Pancreas (tissue), 10 donors: ENCODE measurements at places on chromosomes 11 and 22. TPM values are rescaled to one million over a fixed set of nuclear protein-coding genes. Genes with fewer than 3 reads are reported as not detected.

DNA sequence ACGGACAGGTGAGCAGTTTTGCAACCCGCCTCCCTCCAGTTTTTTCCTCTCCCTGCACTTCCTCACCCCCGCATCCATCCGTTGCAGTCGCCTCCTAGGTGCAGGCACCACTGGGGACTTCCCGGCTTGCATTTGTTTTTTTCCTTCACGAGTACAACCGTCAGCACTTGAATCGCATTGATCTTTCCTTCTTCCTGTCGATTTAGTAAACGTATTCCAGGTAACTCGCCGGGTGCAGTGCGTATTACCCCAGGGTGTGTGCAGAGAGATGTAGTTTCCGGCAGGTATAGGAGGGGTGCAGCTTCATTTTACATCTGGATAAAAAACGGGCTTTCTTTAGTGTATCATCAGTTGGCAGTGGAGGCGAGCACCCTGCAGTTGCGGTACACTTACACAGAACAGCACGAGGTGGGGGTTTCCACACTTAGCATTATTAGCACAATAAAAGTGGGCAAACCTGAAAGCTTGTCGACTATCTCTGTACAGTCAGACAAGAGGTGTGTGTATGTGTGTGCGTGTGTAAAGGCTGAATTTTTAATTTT, at the start of gene SORL1-AS1:
SORL1-AS1 (minus strand) TSS at position 359 of the 542 bp plus-strand sequence.
- DNase-seq: no peak

DNA sequence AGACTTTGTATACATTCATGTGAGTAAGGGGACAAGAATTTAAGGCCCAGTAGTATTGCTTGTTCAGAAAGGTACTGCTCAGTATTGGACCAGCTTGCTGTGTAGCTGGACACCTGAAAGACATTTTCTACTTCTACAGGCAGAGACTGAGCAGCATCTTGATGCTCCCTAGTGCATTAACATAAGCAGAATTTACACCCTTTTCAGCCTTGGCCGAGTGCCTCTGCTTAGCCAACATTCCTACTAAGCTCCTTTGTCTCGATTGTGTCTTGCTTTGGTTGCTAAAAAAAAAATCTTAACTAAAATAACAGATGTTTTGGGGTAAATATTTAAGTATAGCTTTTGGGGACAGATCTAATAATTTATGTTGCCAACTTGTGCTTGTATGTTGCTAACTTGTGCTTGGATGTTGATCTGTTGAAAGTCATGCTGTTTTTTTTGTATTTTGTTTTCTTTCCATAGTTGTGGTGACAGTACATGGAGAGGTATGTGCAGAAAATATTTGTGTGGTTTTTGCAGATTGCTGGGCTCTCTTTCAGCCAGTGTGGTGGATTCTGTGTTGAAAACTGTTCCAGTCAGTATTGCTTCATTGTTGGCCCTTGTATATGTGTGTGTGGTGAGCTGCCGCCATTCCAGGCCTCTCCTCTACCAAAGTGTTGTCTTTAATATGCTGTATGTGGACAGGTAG, 3.7 kb downstream of the PTS start:
- DNase-seq: no peak

DNA sequence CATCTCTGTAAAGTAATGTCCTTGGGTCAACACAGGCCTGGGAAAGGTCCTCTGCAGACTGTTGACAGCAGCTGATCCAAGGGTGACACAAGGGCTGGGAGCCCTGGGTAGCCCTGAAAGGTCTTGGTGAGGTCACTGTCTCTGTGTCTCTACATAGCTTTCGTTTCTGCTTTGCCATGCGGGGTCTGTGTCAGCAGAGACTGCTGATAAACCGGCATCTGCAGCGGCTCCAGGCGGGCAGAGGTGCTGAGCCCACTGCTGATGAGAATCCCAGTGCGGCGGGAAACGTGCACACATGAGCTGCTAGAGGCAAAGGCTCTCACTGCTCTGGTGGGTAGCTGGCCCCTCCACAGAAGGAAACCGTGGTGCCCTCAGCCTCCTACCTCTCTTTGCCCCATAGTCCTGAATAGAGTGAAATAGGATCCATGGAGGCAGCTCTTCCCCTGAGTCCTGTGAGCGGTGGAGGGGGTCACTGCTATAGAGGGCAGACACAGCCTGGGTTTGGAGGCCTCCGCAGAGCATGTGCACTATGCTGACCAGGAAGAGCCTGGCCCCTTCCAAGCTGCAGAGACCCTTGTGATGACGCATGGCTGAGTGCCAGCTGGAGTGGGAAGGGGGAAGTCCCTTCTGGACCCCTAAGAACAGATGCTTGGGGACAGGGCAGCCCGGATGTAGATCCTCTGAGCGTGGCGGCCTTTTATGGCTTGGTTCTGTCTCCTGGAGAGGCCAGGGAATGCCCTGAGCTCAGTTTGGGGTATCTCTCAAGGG, 17.8 kb upstream of the ST3GAL4 start:
- no peak for DNase-seq

The LYVE1 gene
- 4.3 TPM for polyA plus RNA-seq

DNA sequence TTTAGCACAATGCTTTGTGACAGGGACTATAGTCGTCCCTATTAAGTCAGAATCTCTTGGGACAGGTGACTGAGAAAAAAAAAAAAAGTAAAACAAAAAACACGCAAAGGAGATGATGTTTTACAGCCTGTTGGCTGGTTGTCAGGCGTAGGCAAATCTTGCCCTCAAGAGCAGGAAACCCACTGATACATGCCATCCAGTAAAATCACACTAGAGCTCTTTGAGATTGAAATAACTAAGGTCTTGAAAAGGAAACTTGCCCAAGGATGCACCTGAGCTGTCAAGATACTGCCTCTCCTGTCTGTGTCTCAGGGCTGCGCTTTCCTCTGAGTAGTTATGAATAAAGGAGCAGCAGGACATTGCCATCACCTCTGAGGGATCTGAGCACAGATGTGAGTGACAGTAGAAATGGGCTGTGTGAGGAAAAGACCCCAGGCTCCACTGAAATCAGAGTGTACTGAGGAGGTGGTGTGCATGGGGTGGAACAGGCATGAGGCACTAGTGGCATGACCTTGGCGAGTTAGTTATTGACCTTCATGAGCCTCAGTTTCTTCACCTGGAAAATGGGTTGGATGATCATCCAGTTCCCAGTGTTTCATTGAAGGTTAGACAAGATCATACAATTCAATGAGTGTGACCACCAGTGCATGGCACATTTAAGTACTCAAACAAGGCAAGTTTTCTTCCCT, 23.3 kb downstream of the MICAL2 start:
- no peak for DNase-seq

DNA sequence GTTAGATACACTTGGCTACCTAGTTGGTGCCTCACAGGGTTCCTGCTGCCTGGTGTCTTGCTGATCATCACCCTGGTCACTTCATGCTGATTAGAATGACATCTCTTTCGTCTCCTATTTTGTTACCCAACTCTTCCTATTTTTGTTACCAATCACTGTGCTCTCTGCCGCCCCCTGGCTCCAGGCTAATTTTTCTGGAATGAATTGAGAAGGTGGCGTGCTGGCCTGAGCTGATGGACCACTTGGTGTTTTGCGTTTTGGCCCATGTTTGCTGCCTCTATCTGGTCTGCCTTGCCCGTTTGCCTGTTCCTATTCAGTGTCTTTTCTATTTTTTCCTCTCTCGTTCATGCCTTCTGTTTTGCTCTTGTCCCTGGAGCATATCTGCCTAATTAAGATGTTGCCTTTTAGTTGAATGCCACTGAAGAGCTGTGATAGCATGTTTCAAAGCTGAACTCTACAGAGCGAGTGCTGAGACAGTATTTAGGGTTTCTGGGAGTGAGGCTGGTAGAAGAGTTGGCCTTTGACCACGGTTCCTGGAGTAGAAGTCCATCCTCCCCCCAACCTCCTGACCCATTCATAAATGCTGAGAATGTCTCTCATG, 5.9 kb upstream of the ATF4 start:
- peak; percentile 66 for DNase-seq

The SCN4B gene
- polyA plus RNA-seq: 0.61 TPM

The FOLR2 gene
- polyA plus RNA-seq: 2.4 TPM

GRCh38 chr11:102047305-102047924, at the start of gene CFAP300:
CFAP300 (plus strand) TSS chr11:102047437; CDS start chr11:102047471, 34 bp downstream.
- peak; percentile 64 for DNase-seq

The C11orf68 gene
- polyA plus RNA-seq: 14.3 TPM

- no peak for DNase-seq
Observed at GRCh38 chr22:24128021-24128420, 53.3 kb upstream of the SUSD2 start.

DNA sequence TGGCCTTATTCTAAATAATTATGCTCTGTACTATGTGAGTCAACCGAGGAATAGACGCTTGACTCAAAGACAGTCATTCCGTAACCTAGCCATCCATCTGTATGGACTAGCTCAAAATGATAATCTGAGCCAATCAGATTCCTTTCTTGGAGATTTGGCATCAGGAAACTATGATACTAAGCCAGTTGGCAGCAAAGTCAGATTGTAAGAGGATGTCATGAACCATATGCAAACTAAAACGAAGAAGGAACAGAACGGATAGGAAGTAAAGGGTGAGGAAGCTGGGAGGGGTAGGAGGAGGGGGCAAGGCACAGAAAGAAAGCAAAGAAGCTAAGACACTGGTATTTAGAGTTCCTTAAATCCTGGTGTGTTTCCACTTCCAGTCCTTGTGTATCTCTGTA, 10.7 kb upstream of the SESN3 start:
- DNase-seq: no peak

DNA sequence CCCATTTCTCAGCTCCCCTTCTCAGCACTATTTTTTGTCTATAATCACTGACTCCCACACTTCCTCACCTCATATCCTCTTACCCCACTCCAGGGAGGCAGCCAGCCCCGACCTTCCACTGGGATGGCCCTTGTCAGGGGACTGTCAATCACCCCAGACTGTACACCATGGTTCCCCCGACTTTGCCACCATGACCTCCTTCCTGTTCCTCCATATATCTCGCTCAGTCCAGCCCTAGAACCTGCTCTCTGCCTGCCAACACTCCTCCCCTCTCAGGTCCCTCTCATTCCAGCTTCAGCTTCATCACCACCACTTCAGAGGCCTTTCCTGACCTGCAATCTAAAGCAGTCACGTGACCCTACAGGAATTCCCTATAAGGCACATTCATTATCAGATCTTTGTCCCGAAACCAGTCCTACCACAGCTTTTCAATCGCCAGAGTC, 16.5 kb downstream of the PRPF19 start:
- no peak for DNase-seq

The KRTAP5-8 gene
- polyA plus RNA-seq: not detected

GRCh38 chr11:62141111-62142042, 17.6 kb downstream of the INCENP start:
- DNase-seq: no peak

DNA sequence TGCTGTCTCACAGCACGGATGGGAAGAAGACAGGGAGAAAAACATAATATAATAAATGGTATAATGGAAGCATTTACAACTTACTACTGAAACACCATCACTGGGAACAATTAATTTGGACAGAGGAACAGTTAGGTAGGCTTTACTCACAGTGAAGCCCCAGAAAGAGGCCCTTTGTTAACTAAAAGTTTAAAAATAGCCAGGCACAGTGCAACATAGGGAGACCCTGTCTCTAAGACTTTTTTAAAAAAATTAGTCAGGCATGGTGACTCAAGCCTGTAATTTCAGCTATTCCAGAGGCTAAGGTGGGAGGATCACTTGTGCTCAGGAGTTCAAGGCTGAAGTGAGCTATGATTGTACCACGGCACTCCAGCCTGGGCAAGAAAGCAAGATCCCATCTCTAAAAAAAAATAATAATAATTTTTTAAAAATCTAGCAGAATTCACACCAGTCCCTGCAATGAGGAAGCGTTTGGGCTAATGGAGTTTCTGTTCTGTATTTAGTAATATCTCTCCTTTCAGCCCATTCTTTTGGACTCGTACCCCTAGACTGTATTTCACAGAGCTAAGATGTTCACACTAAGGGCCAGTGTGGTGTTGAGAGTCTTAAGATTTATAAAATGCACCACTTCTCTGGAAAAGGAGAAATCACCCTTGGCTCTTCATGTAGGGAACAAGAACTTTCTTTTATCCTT, 275.5 kb downstream of the SOX6 start:
- DNase-seq: no peak

GRCh38 chr22:17314487-17314886, 54.8 kb upstream of the CECR2 start:
- no peak for DNase-seq

GRCh38 chr11:122584670-122585069, 70.9 kb upstream of the UBASH3B start:
- DNase-seq: no peak

The SLC2A11 gene
- 19.2 TPM for polyA plus RNA-seq

DNA sequence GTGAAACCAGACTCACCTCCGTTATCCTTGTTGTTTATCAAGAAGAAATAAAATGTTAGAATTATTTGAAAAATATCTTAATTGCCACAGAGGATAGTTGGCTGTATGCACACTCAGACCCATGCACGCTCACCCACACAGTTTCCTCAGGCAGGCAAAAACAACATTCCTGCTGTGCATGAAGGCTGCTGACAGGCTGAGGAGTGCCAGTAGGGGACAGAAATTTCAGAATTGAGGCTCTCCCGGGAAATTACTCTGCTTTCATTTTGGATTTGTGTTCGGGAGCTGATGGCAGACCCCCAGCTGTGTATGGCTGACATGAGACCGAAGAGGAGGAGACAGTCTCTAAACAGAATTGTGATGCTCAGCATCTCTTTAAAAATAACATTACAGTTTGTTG, 87.5 kb downstream of the AMOTL1 start:
- no peak for DNase-seq

- DNase-seq: no peak
Observed at GRCh38 chr11:64970731-64971151, 1.2 kb downstream of the MAJIN start.

- no peak for DNase-seq
Observed at GRCh38 chr22:25651332-25652085, 87.0 kb downstream of the GRK3 start.

DNA sequence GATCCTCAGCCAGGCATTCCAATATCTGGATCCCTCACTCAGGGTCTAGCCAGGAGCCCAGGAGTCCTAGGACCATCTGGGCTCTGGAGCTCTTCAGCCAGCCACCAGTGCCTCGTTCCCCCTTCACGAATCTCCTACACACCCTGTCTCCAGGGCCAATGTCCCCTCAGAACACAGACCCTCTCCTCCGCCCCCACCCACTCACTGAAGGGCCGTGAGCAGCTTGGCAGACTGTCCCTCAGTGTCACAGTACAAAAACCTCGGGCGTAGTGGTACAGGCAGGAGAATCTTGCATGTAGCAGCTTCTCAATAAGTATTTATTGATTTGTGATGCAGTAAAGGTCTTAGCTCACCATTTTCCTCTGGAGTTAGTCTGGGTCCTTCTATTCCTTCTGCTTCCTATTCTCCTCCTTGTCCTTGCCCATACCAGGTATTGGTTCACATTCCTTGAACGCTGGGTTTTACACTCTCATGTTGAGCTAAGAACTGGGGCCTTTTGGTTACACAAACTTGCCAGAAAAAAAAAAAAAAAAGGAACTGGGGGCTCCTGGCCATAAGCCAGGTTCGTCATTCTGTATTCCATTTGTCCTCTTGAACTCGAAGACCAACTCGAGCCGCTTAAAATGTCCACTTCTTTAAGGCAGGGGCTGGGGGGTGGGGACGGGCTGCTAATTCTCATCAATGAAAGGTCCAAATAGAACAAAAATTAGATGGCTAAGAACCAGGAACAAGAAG, 2.3 kb downstream of the CXCR5 start:
- DNase-seq: no peak

DNA sequence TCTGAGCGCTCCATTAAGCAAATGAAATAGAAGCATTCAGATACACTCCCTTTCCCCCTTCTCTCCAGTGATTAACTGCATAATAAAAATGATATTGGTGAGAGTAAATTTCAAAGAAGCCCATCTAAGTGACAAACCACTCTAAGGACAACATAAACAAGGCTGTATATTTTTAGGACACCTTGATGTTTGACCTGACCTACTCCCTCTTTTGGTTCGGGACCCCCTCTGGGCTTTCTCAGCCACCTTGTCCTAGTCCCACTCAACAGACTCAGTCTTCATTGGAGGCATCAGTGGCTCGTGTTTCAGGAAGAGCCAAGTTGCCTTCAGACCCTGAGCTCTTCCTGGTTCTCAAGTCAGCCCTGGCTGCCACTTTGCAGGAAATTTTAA, 182.3 kb upstream of the NCAM1 start:
- DNase-seq: no peak
